CD4-positive, alpha-beta T cell treated with Interleukin-6 at 100 ng/mL for 8 hours (primary cell): ENCODE measurements at places on chromosomes 5 and 9.

DNA sequence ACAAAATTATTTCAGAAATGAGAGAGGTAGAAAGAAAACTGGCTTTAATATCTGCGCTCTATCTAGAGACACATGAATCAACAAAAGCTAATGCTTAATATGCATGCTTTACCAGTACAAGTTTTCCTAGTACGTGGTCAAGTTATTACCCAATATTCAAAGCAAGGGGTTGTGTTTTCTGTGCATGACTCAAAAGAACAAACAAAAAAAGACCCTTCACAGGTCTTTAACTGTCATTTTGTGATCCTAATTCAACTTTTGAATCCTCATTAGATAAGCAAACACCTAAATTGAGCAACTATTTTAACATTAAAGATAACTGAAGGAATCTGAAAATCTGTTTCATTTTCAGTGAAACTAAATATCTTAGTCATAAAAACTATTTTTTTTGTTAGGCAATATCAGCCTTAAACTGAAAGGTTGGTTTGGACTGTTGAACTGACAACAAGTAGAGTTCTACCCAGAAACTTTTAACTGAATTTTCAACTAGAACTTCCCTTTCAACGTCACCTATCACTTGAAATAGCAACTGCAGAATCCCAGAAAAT, 12.5 kb downstream of the ST8SIA4 start:
- DNase-seq, result no peak

GRCh38 chr5:157903117-157903450, 44.1 kb upstream of the CLINT1 start:
- no peak for DNase-seq

DNA sequence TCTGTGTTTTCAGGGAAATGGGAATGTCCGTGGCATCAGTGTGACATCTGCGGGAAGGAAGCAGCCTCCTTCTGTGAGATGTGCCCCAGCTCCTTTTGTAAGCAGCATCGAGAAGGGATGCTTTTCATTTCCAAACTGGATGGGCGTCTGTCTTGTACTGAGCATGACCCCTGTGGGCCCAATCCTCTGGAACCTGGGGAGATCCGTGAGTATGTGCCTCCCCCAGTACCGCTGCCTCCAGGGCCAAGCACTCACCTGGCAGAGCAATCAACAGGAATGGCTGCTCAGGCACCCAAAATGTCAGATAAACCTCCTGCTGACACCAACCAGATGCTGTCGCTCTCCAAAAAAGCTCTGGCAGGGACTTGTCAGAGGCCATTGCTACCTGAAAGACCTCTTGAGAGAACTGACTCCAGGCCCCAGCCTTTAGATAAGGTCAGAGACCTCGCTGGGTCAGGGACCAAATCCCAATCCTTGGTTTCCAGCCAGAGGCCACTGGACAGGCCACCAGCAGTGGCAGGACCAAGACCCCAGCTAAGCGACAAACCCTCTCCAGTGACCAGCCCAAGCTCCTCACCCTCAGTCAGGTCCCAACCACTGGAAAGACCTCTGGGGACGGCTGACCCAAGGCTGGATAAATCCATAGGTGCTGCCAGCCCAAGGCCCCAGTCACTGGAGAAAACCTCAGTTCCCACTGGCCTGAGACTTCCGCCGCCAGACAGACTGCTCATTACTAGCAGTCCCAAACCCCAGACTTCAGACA, 9.5 kb downstream of the RAB24 start:
- no peak for DNase-seq

DNA sequence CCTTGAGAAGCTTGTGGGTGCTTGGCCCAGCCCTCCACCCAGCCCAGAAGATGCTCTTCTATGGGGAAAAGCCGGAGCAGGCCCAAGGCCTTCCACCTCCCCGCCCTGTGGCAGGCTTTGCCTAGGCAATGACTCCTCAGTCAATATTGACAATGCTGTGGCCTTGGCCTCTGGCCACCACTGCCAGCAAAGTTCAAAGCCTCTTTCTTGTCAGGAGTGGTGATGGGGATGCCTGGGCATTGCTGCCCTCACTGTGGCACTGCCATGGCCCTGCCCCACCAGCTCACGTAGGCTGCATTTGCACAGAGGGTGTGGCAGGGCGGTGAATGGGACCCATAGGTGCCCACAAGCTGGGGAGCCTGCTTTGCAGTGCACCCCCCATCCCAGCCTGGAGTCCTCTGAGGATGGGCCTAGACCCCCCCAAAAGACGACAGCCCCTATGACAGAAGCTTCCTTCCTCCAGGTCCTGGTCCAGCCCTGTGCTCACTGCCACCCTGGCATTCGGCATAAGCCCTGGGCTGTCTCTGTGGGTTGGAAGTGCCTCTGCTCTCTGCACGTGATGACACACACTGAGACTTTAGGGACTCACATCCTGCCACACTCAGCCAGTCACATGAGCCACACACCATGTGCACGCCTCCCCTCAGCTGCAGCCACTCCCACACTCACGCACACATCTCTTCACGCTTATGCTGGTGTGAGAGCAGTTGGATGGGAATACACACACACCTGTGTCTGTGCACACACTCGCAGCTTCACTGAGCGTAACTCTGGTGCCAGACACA, 31.1 kb downstream of the MORN5 start:
- DNase-seq, result no peak

- no peak for DNase-seq
Measured at GRCh38 chr9:100072805-100073204, 26.0 kb downstream of the ERP44 start.

GRCh38 chr5:173917788-173918786, 29.9 kb downstream of the CPEB4 start:
- peak; percentile 76 for DNase-seq

- peak; percentile 31 for DNase-seq
Measured at GRCh38 chr5:5421149-5421960, 1.1 kb upstream of the ICE1 start.

DNA sequence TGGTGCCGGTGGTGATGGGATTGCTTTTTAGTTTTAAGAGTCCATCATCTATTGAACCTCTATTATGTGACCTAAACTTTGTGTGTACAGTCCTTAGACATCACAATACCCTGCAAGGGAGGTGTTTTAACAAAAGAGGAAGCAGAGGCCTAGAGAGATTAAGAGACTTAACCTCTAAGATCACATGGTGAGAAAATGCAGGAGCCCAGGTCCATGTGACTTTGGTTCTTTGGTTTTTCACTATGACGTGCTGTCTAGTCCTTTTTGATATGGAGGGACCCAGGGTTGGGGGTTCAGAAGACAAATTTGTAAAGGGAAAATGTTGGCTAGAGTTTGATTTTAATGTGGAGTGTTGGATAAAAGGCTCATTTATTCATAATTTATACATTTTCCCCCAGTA, 34.1 kb upstream of the TRMT10B start:
- DNase-seq, result no peak

GRCh38 chr9:2227144-2227867, 212.2 kb downstream of the SMARCA2 start:
- no peak for DNase-seq

GRCh38 chr9:6870149-6870548, 112.4 kb downstream of the KDM4C start:
- no peak for DNase-seq

DNA sequence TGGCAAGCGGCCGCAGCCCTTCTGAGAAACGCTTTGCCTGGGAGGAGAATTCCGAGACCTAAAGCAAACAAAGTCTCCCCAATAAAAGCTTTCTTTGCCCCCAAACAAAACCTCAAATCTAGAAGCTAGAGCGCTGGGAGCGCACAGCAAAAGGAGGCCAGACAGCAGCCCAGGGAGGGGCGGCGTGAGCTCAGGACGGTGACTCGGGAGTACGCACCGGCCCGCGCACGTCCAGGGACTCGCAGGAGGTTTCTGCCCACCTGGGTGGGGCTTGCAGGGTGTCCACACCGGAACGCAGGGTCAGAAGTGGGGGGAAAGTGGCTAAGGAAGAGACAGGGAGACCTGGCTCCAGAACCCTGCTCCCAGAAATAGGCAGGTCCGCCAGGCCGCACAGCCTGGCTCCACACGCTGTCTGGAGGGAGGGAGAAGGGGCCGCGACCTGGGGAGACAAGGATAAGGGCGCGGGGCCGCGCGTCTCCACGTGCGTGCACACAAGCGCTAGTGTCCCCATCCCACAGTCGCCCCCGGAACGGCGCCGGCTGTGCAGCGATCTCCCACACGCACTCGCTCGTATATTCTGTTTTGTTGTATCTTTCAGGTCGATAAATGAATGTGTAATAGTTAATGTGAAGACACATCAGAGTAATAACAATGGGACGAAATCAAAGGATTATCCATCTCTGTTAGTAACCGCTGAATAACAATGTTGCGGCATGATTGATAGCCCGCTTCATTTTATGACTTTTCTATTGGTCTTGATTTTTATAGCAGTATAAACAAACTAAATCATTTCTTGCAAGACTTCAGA, 2.3 kb upstream of the OTP start:
- no peak for DNase-seq

DNA sequence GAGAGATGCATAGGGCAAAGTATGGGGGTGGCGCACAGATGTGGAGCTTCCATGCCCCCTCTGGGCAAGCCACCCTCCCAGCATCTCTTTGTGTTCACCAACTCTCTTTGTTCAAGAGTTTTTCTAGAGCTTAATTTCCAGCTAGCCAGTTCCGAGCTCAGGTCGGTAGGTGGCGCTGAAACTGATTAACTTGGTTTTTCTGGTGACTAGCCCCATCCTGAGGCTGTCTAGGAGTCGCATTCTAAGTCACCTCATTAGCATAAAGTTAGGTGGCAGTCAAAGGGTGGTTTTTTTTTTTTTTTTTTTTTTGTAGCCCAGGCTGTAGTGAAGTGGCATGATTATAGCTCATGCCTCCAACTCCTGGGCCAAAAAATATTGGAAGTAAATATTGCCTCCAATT, 476.4 kb downstream of the KDM4C start:
- DNase-seq, result no peak

- DNase-seq, result peak; percentile 8
Measured at GRCh38 chr5:115098041-115098702, 71.5 kb downstream of the TRIM36 start.

GRCh38 chr5:11792621-11793020, 111.6 kb downstream of the CTNND2 start:
- DNase-seq, result no peak

- DNase-seq, result no peak
Measured at GRCh38 chr5:107808671-107809137, 138.0 kb upstream of the EFNA5 start.

- no peak for DNase-seq
Measured at GRCh38 chr9:135034106-135034505, 53.4 kb upstream of the OLFM1 start.

GRCh38 chr9:73151653-73152542, at the start of gene ANXA1:
Gene ANXA1 (plus strand): TSS chr9:73151865. CDS start chr9:73158536, 6,671 bp downstream.
- DNase-seq, result peak; percentile 73

GRCh38 chr5:150513375-150514309, 5.7 kb downstream of the NDST1 start:
- DNase-seq, result no peak

DNA sequence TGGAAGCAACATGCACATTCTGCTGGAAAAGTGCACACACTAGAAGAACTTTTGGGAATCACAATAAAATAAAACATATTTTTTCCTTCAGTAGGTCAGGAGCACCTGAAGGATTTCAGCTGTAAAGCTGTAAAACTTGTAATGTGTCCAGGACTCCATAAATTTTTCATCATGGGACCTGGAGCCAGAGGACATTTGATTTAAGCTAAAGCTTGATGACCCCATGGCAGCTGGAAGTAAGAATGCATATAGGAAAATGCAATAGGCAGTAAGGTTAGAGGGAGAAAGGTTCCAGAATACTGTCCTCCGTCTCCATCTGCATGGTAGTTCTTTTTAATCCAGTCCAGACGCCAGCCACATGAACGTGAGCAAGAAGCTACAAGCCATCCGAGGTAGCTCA, 166.0 kb downstream of the ADAMTSL1 start:
- DNase-seq, result no peak

DNA sequence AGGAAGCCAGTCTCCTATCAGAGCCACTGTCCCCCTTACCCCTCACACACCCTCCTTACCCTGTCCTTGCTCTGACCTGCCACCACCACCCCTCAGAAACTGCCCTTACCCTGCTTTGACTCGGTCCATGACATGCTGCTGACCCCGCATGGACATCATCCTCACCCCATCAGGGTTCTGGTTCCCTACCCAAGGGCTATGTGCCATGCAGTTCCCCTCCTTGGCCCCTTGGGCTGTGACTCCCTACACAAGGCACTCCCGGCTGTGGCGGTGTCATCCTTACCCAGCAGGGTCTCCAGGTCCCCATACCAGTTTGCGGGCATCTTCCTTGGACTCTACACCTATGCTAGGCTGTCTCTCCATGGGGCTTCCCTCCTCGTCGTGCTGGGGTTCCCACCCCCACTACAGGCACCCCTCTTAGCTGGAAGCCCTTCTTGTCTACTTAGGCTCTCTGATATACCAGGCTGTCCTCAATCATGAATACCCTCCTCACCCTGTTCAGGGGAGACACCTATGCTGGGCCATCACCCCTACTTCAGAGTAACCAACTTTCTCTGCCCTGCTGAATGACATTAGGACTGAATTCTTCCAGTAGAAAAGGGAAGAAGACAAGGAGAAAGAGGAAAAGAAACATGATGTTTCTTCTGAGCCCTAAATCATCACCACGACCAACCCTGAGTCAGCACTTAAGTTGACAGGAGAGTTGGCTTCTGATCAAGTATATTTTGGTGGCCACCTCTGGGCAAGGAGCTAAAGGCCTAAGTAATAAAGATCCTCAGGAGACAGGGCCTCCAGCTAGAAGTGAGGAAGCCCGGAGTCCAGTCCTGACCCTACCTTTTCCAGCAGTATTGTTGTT, 115.2 kb downstream of the GCNT1 start:
- no peak for DNase-seq

- DNase-seq, result no peak
Measured at GRCh38 chr5:10825897-10826644, 65.0 kb upstream of the DAP start.

DNA sequence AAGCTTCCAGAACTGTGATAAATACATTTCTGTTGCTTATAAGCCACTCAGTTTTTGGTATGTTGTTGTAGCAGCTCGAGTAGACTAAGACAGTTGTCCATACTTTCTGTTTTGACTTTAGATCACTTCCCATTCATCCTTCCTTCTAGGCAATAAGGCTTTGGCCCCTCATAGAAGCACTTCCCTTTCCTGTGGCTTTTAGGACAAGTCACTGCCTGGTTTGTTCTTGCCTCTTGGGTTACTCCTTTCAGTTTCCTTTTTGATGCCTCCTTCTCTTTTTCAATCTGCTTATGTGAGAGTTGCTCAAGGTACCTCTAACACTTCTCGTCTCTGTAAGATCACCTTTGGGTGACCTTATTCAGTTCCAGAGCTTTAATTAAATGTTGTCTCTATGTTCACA, 72.4 kb upstream of the NTRK2 start:
- no peak for DNase-seq

- no peak for DNase-seq
Measured at GRCh38 chr9:14935106-14935751, 25.0 kb upstream of the FREM1 start.

- DNase-seq, result no peak
Measured at GRCh38 chr5:76400466-76400865, 2.6 kb upstream of the IQGAP2 start.
